GM19239 (cell line): ENCODE measurements at places on chromosomes 2 and 18.

DNA sequence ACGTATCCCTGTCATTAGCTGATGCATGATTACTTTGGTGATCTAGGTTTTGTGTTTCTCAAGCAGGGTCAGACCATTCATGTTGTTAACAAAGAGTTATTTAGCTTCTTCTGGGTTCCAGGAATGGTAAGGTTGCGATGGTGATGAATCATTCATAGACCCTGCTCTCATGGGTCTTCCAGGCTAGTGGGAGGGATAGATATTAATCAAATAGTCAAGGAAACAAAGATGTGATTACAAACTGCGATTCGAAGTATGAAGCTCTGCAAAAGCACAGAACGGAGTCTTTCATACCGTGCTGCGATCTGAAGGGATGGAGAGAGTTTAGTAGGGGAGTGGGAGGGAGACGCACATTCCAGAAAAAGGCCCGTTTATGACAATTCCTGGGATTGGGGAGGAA lies 42.1 kb downstream of the CAVIN2 start:
- no peak for DNase-seq

DNA sequence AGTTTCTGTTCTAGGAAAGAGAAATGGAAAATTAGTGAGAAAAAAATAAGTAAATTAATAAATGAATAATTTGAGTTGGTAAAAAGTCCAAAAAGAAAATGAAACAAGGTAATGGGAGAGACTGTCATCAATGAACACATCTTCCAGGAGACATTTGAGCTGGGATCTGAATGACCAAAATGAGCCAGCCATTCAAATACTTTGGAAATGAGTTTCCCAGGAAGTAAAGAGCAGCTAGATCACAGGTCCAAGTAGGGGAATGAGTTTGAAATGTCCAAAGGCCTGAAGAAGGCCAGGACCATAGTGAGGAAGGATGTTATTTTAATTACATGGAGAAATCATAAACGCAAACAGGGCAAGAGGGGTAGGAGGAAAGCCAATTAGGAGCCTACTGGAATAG lies 6.6 kb upstream of the DNAH7 start:
- no peak for DNase-seq

DNA sequence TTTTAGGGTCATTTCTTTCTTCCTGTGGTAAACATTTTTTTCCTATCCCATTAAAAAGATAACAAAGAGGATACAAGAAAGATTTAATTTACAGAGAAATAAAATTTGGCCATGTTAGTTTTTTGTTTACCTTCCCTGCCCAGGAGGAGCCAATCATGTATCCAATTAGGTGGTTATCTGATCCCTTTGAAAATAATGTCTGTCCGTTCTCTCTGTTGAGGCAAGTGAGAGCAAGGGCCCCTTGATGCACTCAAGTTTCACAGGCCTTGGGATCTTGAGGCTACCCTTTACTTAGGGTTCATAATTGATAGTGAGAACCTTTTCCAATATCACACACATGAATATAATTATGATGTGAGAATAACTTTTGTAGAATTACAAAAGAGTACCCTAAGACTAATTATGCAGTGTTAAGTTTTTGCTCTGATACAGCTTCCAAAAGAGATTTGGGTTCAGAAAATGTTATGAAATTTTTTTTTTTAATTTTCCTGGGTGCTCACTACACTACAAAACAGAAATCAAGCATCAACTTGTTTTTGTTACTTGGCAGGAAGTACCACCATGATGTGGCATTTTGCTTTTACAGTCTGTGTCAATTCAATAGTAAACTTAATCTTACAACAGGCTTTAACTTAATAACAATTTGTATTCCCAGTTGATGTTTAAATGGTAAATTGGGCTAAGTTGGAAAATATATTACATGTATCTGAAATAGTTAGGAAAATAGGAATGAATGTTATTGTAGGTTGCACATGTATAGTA lies 42.0 kb downstream of the AFTPH start:
- DNase-seq = no peak

DNA sequence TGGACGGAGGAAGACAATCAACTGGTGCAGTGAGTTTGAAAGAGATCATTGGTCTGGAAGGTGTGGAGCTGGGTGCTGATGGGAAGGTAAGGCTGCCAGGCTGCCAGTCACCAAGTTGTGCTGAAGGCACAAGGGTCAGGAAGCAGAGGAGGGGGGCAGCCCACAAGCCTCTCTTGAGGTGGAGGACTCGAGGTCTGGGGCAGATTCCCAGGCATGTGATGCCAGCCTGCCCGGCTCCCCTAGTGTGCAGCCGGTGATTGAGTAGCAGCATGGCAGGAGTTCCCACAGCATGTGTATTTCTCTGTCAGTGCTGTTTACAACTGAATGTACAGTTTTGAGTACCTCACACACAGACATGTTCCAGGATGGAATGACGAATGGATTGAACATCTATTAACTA lies 99.3 kb downstream of the CABLES1 start:
- DNase-seq = no peak

GRCh38 chr2:60873381-60873780 lies 8.0 kb upstream of the REL start:
- DNase-seq = peak; percentile 29

- DNase-seq = no peak
These were observed 381.6 kb downstream of the SUCLG1 start for GRCh38 chr2:84077496-84077895.

GRCh38 chr2:4673025-4673489 lies 969.7 kb downstream of the DCDC2C start:
- no peak for DNase-seq

- no peak for DNase-seq
These were observed 1665.2 kb downstream of the SUCLG1 start for GRCh38 chr2:82793711-82794435.

GRCh38 chr2:71816815-71817214 lies 330.8 kb downstream of the CYP26B1 start:
- DNase-seq = no peak

- DNase-seq = no peak
These were observed 254.7 kb downstream of the HDAC4 start for GRCh38 chr2:239146011-239146641.

DNA sequence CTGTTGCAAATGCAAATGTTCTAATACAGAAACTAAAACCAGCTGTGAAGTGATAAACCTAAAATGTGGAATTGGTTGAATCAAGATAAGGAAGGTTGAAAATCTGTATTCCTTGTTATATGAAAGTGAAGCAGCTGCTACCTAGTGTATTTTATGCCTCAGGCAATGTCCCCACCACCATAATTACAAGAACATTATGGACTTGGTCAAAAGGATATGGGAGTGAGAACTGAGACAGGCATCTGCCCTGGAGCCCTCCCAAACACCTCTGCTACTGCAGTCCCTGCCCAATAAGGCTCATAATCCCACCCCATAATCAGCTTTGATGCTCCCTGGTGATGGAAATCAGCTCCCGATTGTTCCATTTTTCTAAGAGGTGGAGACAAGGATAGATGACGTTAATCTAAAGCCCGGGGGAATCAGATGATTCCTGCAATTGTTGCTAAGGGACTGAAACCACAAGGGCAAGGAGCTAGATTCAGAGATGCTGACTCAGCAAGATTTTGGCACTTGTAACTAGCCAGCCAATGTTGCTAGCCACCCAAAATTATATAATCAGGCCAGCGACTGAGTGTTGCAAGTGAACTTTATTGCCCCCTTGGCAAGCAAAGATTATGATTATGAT lies 69.5 kb downstream of the EVA1A start:
- no peak for DNase-seq

DNA sequence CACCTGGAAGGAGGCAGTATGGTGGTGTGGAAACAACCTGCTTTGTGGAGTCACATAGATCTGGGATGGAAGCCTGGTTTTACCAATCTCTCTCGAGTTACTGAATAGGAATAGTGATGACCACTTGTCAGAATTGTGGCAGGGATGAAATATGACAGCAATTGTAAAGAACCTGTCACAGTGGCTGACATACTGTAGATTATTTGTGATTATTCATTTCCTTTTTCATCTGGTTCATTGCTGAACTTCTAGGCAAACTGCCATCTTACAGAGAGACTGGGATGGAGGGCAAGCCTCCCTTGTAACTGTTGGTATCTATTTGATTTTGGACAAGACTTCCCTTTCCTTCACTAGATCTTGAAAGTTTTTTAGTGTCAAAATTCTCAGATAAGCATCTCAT lies 42.0 kb downstream of the FMNL2 start:
- no peak for DNase-seq

DNA sequence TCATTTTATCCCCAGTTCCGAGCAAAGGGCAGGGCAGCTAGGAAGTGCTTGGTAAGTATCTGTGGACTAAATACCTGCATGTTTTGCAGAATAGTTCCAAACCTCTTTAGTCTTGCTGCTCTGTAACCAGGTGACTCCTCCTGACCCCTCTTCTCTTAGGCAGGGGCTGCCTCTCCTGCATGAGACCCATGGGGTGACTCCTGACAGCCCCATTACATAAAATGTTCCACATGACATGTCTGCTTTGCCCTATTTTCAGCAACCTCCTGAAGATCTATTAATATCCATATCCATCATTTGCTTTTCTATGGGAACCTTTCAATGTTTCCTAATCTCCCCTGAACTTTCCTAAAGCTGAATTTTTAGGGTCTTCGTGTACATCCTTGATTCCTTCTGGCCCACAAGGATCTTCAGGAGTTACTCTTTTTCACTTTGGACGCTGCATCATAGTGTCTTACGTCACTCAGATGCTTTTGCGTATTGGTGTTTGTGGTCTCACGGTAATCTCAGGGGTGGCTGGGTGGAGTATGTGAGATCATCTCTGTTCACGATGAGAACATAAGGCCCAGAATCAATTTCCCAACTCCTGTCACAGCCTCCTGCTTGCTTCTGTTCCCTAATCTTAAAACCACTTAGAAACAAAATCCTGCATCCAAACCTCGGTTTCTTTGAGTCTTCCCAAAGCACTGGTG lies 76.6 kb downstream of the MAPK4 start:
- DNase-seq = no peak

DNA sequence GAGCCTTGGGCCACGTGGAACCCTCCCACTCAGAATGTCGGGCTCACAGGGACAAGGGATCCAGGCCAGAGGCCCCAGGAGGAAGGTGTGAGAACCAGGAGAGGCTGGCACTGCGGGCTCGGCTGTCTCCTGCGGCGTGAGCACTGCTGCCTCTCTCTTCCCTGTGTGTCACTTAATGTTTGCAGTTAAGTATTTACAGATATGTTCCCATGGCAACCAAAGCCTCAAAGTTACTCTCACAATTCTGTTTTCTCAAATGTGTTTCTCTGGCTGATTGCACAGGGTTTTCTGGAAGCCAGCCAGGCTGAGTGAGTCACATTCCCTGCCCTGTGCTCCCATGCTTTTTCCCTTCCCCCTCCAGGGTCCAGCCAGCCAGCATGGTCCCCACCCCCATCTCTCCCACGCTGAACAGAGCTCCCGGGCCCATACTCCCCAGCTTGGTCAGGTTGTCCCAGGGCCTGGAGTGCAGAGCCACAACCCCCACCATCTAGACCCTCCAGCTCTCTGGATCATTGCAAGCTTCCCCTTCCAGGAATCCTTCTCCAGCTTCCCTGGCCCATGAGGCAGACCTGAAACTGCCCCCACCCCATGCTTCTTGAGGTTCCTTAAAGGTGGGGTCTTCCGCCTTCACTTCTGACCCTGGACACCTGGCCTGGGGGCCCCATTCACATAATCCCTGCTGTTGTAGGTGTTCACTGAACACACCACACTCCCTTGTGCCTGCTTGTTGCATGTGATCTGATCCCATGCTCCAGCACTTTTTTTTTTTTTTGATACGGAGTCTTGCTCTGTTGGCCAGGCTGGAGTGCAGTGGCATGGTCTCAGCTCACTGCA lies 265.9 kb downstream of the CELF4 start:
- DNase-seq = no peak

GRCh38 chr2:8505311-8505920 lies 176.4 kb upstream of the ID2 start:
- no peak for DNase-seq

GRCh38 chr2:69565431-69565839 lies 78.1 kb downstream of the AAK1 start:
- peak; percentile 55 for DNase-seq

DNA sequence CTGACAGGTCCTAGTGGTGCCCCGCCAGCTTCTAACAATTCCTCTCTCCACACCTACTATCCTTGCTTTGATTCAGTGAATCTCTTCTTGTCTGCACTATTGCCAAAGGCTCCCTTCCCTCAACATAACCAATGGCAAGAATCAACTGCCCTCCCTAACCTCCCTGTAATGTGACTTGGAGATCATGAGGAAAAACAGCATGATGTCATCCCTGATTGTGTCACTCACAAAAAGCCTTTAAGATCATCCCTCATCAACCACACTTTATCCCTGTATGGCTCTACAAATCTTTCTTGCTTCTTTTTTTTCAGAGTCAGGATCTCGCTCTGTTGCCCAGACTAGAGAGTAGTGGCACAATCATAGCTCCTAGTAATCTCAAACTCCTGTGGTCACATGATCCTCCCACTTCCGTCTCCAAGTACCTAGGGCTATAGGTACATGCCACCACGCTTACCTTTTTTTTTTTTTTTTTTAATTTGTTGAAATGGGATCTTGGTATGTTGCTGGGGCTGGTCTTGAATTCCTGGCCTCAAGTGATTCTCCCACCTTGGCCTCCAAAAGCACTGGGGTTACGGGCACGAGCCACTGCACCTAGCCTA lies 19.7 kb downstream of the SAP130 start:
- no peak for DNase-seq

DNA sequence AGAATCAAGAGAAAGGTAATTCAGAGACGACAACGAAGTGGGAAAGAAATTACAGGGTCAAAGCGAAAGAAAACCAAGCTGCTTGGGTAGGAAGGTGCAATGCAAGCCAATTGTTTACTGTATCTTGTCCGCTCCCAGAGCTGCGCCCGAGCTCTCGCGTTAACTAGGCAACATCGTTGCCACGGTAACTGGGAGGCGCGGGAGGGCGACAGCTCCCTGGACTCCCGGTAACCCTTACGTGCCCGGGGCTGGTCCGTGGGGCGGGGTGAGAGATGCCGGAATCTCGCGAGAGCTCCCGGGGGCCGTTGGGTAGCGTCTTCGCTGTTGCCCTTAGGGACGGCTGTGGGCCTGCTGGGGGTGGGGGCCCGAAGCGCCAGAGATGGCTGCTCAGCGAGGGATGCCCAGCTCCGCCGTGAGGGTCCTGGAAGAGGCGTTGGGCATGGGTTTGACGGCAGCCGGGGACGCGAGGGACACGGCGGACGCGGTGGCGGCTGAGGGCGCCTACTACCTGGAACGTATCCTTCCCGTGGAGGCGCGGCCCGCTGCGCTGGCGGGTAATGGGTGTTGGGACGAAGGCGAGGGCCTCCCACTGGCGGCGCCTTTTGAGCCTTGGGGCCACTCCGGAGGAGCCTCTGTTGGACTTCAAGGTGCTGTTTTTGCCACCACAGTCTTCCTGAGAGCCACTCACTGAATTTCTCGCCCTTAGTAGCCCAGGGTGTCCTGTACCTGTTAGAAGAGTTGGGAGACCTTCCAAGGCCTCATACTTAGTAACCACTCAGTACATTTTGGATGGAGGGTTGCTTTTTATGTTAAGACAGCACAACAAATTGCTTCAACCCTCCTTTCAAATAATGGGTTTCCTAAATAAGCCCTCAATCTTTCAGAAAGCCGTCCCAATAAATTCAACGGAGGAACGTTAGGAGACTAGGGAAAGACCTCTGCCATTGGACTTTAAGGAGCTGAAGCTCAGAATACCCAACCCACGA lies at the start of gene SPAG16:
Gene SPAG16, plus strand, starts transcription at position 360 of the 986 bp plus-strand sequence.
- peak; percentile 89 for DNase-seq

- no peak for DNase-seq
These were observed 53.7 kb upstream of the AQP4 start for GRCh38 chr18:26919201-26919600.
